Dermis microvascular lymphatic vessel endothelial cell (primary cell): ENCODE measurements at places on chromosomes 2 and 18.
A peak's percentile ranks its signal among the peaks of the same experiment; 100 is the strongest.

DNA sequence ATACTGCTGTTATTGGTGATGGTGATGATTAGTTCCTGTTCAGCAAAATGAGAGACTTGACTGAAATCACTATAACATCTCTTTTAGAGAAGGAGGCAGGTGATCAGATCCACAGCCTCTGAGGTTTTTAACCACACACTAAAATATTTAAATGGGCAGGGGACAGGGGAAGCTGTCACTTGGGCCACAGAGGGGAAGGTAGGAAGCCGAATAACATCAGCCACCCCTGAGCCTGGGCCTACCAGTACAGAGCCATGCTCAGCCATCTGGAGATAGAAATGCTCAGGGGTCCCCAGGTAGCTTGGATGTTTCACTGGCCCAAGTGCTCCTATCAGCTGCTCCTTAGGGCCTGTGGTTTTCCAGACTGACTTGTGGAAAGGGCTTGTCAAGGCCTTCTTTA, 122.3 kb downstream of the MRO start:
- no peak for DNase-seq

GRCh38 chr2:196170213-196170605, 1.2 kb downstream of the STK17B start:
- peak; percentile 20 for DNase-seq

- no peak for DNase-seq
These were observed 2.4 kb downstream of the DGKD start for GRCh38 chr2:233356546-233357308.

- DNase-seq: peak; percentile 22
These were observed 396.9 kb upstream of the LRATD1 start for GRCh38 chr2:14235667-14236066.

- no peak for DNase-seq
These were observed 1242.0 kb upstream of the ACVR2A start for GRCh38 chr2:146602856-146603255.
